ENCODE measurements at places on chromosomes 5 and 9.

DNA sequence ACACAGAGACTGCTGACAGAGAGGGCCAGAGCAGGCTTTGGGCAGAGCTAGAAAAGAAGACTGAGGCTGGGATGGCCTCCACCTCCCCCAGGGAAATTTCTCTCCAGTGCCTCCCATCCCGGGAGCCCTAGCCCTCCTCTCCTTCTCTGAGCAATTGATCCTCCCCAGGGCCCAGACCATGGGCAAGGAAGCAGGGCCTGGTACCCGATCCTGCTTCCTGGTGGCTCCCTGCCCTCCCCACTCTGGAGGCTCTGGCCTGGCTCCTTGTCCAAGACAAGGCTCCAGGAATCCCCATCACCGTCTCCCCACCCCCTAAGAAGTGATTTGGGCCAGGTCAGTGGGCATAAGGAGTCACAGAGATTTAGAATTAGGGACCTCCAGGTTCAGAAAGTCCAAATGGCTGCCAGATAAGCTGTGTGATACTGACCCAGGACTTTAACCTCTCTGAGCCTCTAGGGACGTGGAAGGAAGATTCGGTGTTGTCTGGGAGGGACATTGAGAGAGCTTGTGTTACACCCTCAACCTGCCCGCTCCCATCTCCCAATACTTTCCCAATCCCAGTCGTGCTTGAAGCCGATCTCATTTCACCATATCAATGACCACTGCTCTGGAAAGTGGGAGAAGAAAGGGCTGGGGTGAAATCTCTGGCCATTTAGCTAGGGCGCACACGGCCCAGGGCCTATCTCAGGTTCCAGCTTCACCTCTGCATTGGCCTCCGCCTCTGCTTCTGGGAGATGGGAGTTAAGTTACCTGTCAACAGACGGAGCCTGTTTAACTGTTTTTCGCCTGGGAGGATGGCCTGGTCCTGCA is 25.8 kb upstream of the KIF12 start:
- DNase-seq, result no peak

- DNase-seq, result no peak
Observed at GRCh38 chr9:136720251-136720897, 8.0 kb downstream of the DIPK1B start.

DNA sequence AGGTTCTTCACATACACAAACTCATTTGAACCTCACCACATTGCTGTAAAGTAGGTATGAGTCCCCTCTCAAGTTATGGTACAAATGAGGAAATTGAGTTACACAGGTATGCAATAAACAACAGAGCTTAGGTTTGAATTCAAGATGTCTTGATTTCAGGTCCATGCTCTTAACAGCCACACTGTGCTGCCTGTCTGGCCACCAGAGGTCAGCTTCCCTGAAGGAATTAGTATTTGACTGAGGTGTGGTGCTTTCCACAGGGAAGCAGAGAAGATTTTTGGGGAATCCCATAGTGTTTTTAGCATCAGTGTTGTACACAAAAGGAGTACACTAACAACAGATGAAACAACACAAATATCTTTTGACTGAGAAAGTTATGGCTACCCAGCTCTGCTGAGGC is 94.4 kb upstream of the ITGA1 start:
- DNase-seq, result no peak

DNA sequence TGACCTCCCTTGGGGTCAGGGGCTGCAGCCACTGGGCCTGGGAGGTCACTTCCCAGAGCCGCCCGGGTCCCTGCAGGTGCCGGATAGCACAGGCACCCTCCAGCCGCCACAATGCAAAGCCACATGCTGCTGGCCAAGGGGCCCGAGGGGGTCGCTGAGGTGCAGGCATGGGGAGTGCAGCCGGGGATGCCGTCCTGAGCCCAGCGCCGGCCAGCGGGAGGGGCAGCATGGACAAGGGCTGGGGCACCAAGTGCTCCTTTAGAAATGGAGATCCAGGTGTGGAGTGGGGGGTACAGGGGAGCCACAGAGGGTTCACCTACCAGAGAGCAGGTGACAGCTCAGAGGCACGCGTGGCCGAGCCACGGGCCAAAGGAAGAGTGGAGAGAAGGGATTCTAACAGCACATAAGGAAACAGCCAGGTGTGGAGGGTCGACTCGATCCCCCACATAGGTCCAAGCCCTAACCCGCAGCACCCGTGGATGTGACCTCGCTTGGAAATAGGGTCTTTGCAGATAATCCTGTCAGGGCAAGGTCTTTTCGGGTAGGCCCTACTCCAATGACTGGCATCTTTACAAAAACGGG is 24.7 kb downstream of the ZDHHC11B start:
- DNase-seq, result no peak

GRCh38 chr9:14652729-14653377 is 40.4 kb downstream of the ZDHHC21 start:
- DNase-seq, result peak; percentile 21

- DNase-seq, result no peak
Observed at GRCh38 chr9:123049589-123050222, 16.2 kb downstream of the GPR21 start.

GRCh38 chr5:67287510-67288268 is 91.1 kb upstream of the CD180 start:
- DNase-seq, result peak; percentile 13

DNA sequence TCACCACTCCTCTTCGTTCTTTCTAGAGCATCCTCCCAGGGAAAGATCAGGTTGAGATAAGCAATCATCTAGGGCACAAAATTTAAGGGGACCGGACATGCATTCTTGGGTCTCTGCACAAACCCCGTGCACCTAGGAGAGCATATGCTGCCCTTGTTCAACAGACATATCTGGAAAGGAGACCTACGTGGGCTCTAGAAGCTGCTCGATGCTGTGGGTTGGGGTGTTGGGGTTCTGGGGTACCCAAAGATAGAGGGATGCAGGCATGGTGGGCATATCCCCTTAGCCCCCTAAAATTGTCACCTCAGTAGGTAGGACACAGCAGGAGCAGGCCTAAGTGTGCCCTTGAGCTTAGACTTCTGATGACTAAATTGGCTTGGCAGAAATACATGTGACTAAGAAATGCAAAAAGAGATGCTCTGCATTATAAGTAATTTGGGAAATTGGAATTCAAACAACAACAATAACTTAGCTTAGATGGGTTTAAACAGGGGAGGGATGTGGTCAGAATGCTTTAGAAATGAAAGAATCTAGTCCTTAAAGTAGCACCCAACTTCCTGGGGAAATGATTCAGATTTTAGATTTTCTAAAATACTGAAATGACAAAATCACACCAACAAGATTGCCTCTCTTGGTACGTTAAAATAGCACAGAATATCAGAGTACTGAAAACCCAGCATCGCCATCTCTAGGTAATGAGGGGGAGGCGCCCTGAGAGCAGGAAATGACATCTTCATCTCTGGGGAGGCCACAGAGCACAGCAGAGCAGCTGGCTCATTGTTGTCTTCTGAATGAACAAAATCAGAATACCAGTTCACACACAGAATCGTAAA is 172.3 kb downstream of the GNA14 start:
- no peak for DNase-seq

DNA sequence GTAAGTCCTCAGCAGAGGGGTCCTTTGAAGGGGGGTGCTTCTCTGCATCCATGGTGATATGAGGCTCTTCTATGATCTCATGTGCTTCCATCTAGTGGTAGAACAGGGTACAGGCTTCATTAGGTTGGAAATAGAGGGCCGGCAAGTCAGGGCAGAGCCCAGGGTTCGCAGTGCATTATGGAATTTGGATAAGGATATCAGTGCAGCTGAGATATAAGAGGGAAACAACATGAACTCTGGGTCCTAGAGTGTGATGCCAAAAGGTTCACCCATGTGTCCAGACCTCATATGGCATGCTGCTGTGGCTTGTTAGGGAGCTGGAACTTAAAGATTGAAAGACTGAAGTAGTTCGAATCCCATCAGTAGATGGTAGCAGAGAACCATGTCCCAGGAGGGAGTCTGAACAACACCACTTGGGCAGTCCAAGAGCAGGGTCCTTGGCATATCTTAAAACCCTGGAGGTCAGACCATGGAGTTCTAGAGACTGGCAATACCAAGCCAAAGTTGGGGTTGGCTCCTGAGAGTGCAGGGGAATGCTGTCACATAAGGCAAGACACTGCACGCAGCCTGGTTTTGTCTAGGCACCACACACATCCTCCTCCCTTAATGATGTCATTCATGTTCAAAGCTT is 2.3 kb downstream of the FAM221B start:
- DNase-seq, result peak; percentile 51

DNA sequence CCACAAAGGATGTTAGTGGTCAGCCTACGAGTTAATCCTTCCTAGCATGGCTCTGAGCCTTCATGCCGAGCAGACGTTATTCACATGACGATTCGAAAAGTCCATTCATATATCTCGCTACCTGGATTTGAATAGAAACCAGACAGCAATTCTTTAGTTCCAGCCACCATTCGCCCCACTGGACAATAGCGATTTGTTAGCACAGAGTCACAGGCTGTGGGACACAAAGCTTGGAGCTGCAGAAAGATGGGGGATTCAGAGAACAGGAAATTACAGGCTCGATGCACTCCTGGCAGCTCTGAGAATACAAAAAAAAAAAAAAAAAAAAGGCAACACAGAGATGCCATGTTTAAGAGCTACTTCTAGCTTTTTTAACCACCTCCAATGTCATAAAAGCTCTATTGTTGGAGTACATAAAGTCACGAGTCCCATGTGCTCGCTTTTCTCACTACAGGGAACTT is 110.7 kb downstream of the NR6A1 start:
- peak; percentile 52 for DNase-seq

- no peak for DNase-seq
Observed at GRCh38 chr9:85430659-85431338, 311.0 kb downstream of the AGTPBP1 start.

- no peak for DNase-seq
Observed at GRCh38 chr5:130992095-130992494, 173.0 kb downstream of the HINT1 start.

DNA sequence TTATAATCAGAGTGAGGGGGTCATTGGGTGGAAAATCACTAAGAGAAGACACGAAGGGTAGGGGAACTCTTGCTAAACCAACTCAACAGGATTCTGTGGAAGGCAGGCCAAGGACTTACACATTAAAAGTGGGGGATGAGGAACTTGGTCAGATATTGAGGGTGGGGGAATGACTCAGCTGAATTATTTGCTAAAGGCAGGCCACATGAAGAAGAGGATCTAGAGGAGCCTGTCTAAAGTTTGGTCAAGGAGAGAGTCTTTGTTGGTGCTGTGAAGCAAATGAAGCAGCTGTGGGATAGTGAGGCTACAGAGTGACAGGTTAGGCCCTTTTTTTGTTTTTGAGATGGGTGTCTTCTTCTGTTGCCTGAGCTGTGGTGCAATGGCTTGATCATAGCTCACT is 63.9 kb upstream of the SPRY4 start:
- DNase-seq, result no peak

- DNase-seq, result no peak
Observed at GRCh38 chr5:133469252-133469651, 143.1 kb downstream of the FSTL4 start.

- DNase-seq, result no peak
Observed at GRCh38 chr9:100401042-100401441, 25.9 kb upstream of the MSANTD3 start.

- no peak for DNase-seq
Observed at GRCh38 chr9:107675351-107676259, 186.0 kb upstream of the KLF4 start.

DNA sequence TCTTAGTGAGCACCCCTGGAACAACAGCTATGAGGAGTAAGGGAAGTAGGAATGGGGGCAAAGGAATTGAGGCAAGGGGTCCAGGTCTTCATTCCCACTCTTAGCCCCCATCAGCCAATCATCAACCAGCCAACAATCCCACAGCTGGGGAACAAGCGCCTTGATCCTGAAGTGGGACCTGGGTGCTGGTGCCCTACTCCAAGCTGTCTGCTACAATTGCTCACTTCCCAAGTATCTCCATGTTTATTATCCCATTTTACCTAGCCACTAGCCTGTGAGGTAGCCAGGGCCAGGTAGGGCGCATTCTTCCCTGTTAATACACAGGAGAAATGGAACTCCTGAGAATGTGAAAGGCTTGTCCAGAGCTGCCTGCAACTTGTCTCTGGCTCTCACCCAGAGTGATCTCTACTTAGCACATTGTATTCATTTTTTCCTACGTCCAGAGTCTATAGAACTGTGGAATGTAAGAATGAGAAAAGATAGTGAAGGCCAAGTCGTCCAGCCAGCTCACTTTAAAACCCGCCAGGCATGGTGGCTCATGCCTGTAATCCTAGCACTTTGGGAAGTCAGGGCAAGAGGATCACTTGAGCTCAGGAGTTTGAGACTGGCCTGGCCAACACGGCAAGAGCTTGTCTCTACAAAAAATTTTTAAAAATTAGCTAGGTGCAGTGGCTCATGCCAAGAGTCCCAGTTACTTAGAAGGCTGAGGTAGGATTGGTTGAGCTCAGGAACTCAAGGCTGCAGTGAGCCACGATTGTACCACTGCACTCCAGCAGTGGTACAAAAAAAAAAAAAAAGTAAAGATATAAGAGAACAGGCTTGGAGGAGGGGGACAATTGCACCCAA is 6.2 kb upstream of the DNAJC18 start:
- no peak for DNase-seq

GRCh38 chr9:133168432-133168831 is 4.7 kb upstream of the GBGT1 start:
- DNase-seq, result no peak

DNA sequence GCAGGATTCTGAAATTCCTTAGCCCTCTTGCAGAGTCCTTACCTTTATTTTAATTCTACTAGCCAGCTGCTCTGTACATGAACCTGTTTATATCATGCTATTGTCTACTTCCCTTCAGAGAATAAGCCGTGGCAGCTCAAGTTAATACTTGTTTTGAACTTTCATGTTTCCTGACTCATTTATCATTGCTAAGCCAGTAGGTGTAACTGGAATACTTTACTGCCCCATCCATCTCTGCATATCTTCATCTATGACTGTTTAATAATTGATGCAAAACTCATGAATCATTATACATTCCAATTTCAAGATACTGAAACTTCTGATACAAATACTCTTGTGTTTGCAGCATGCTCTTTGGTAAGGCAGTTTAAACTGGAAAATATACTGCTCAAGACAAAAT is 174.7 kb downstream of the PPP2R2B start:
- peak; percentile 77 for DNase-seq

DNA sequence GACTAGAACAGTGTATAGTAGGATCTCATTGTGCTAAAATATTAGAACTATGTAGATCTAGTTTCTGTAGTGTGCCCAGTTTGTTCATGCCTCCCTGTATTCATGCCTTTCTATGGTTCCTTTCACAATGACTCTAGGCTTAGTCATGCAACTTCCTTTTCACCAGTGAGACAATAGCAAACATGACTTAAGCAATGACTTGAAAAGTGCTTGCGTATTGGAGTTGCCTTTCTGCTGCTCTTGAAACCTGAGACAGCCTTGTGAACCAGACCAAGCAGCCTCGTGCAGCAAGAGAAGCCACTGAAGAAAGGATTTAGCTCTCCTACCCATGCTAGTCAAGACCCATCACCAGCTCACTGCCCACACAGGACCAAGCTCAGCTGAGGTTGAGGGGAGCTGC is 294.5 kb upstream of the TAS2R1 start:
- peak; percentile 93 for DNase-seq

- DNase-seq, result no peak
Observed at GRCh38 chr9:69107771-69108170, 66.3 kb upstream of the TJP2 start.

DNA sequence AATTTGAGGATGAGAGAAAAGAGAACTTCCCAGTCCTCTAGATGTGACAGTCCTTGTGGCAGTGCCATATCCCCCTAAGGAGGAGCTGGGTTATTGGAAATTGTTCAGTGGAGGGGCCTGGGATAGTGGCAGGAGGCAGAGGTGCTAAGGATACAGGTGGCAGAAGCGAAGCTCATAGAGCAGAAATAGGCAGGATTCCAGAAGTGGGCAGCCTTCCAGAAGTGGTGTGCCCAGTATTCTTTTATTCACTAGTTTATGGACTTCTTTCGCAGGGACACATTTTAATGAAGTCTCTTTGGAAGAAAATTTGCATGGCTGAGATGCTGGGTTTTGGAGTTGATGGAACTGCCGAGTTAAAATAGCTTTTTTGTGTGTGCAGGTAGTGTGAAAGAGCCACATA is 6.8 kb downstream of the PIK3R1 start:
- DNase-seq, result no peak

All from kidney glomerular epithelial cell (primary cell).